Lung (tissue), 17 donors: ENCODE measurements at places on chromosomes 6 and 20.
A peak's percentile ranks its signal among the peaks of the same experiment; 100 is the strongest.

GRCh38 chr6:104955491-104955890, 1.4 kb upstream of the LIN28B start:
- DNase-seq, result peak; percentile 7

DNA sequence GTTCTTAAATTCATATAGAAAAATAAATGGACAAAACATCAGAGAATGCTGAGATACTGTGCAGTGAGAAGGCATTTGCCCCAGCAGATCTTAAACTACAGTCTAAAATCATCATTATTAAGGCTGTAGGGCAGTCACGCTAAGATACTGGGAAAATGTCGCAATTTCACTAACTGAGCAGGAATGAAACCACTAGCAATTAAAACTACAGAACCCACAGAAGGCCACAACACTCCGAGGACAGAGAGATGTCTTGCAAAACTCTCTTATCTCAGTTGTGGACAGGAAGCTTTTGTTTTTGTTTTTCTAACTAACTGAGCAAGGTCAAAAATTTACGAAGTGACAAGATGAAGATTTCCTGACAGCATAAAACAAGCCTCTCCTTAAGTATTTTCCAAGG, 18.2 kb downstream of the GNAS-AS1 start:
- DNase-seq, result peak; percentile 55

GRCh38 chr6:16622193-16622592, 139.1 kb downstream of the ATXN1 start:
- no peak for DNase-seq

DNA sequence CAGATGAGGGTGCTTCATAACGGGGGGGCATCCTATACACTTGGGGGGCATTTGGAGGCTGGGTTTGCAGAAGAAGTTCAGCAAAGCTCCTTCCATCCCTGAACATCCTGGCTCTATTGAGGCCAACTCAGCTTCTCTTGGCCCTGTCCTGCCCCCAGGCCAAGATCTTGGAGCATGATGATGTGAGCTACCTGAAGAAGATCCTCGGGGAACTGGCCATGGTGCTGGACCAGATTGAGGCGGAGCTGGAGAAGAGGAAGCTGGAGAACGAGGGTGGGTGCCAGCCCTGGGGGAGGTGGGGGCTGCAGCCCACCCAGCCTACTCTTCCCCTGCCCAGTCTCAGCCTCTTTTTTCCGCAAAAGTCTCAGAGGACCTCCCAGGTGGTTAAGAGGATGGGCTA, 17.2 kb downstream of the GDAP1L1 start:
- DNase-seq, result no peak

DNA sequence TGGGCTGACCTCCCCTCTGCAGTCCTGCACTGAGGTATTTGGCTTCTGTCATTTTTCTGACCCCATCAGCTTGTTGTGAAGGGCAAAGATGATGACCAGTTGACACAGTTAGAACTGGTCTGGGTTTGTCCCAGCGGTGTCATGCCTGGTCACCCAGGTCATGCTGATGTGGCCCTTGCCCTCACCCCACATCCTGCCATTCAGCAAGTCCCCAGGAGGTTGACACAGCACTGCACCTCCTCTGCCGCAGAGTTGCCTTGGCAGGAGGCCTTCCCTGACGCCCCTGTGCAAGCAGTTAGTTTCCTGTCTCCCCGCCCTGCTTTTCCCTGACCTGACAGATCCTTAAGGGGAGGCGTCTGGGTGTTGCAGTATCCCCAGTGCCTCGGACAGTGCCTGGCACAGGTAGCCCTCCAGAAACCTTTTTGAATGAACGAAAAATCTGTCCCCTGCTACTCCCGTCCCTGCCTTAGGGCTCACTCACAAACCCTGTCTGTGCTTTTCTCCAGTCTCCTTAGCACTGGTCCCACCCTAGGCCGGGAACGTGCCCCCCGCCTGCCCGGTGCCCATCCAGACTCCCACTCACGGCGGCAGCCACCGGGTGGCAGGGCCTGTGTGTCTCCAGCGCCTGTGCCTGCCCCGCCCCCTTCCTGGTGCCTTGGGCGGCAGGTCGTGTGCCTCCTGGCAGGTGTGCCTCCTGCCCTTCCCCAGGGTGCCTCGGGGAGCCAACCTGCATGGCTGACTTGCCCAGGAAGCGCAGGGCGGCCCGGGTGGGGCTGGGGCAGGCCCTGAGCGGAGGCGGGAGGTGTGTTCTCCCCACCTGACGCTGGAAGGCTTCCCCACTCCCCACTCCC, 146.3 kb upstream of the RNF24 start:
- peak; percentile 72 for DNase-seq

DNA sequence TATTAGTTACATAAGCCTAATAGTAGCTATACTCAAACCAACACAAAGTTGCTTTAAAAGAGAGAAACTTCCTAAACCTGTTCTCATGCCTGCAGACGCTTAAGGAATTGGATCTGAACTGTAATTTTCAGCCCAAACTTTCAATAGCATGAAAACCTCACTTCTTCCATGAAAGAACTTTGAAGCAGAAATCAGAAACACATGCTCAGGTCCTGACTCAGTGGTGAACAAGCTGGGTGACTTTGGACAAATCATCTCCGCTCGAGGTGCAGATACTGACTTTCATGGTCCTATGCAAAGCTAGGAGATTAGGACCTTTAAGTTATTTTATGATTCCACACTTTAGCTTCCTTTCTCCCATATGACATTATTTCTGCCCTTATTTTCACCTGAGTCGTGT, 36.5 kb downstream of the NOX3 start:
- no peak for DNase-seq

- no peak for DNase-seq
Observed at GRCh38 chr6:133236932-133237331, 4.2 kb upstream of the EYA4 start.

DNA sequence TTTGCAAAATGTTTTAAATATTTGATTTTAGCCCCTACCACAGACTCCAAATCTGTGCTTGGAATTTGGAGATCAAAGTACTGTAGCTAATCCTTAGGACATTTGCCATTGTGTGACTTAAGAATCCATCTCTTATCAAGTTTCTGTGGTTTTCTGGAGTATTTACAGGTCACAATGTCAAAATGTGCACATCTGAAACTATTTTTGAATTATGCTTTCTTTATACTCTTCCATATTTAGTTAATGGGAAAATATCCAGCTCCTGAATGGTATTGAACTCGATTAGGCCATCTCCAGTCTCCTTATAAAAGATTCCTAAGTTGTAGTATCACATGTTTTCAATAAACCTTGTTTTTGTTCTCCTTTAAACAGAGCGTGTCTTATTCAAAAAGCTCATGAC, 162.5 kb downstream of the KHDC1L start:
- no peak for DNase-seq

GRCh38 chr6:42269974-42270510, 52.4 kb upstream of the MRPS10 start:
- DNase-seq, result no peak

DNA sequence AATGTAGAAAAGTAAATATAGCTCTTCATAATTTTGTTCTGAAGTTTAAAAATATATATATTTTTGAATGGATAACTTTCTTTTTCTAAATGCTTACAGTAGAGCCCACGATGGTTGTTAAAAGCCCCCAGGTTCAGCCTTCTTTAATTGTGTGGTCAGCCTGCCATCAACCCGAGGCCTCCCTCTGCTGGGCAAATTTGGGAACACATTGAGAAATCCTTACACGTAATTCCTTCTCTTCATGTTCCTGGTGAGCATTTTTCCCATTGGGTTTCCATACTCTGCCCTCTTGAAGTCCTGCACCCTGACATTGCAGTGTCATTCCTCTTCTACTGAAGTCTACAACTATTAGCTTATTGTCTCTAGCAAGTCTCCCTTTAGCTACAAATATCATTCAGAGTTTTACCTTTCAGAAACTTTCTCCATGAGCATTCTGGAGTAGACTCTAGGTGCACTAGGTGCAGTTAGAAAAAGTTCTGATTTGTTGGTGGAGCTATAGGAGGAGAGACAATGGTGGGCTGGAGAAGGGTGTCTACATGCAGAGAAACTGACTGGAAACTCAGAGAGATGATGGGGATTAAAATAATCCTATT, 40.6 kb downstream of the TRIM38 start:
- peak; percentile 67 for DNase-seq

DNA sequence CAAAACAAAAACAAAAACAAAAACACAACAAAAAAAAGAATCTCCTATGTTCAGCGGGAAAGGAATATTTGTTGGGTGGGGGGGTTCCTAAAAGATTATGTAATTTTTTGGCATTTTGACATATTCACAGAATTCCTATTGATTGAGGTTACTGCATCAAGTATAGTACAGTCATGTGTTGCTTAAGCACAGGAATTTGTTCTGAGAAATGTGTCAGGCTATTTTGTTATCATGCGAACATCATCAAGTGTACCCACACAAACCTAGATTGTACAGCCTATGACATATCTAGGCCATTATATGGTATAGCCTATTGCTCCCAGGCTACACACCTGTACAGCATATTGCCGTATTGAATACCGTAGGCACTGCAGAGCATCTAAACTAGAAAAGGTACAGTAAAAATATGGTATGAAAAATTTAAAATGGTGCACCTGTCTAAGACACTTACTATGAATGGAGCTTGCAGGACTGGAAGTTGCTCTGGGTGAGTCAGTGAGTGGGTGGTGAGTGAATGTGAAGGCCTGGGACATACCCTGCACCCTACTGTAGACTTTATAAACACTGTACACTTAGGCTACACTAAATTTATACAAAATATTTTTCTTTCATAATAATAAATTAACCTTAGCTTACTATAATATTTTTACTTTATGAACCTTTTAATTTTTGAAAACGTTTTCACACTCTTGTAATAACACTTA, 110.6 kb downstream of the CDKAL1 start:
- no peak for DNase-seq

GRCh38 chr20:38255393-38255792, 5.1 kb downstream of the KIAA1755 start:
- no peak for DNase-seq

GRCh38 chr6:169225887-169226286, 27.8 kb downstream of the THBS2 start:
- DNase-seq, result no peak

GRCh38 chr6:87645080-87645479, 55.1 kb downstream of the ORC3 start:
- DNase-seq, result no peak

DNA sequence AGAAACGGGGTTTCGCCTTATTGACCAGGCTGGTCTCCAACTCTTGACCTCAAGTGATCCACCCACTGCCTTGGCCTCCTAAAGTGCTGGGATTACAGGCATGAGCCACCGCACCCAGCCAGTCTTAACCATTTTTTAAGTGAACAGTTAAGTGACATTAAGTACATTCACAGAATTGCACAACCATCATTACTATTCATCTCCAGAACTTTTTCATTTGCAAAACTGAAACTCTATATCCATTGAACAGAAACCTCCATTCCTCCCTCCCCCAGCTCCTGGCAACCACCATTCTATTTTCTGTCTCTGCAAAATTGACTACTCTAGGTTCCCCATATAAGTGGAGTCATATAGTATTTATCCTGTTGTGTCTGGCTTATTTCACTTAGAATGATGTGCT, 59.7 kb downstream of the PLCB4 start:
- DNase-seq, result no peak

GRCh38 chr6:92687278-92687677, 732.1 kb downstream of the EPHA7 start:
- no peak for DNase-seq

DNA sequence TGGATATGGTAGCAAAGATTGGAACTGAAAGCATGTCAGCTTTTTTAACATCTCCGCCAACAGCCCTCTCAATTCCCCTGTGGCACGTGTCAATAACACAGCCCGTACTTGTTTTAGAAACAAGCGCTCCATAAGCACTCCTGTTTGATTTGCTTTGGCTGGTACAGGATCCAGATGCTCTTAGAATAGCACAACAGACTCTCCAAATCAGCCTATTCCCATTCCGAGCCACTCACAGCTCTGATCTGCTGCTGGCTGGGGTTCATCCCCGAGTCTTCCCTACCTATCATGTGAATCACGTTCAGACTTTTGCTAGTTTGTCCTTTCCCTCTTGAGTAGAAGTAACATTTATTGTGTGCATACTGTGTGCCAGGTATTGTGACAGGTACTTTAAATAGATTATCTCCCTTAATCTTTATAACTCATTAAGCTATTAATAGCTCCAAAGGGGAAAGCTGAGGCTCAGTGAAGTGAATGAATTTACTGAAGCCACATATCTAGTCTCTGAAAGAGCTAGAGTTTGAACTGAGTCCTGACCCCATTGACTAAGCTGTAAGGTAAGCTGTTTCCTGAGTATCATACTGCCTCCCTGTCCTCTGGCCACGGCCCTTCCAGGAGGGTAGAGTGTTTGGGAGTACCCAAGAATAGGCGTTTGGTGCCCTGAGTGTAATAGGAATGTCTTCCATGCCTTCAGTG, 46.7 kb downstream of the RALY start:
- DNase-seq, result peak; percentile 77

DNA sequence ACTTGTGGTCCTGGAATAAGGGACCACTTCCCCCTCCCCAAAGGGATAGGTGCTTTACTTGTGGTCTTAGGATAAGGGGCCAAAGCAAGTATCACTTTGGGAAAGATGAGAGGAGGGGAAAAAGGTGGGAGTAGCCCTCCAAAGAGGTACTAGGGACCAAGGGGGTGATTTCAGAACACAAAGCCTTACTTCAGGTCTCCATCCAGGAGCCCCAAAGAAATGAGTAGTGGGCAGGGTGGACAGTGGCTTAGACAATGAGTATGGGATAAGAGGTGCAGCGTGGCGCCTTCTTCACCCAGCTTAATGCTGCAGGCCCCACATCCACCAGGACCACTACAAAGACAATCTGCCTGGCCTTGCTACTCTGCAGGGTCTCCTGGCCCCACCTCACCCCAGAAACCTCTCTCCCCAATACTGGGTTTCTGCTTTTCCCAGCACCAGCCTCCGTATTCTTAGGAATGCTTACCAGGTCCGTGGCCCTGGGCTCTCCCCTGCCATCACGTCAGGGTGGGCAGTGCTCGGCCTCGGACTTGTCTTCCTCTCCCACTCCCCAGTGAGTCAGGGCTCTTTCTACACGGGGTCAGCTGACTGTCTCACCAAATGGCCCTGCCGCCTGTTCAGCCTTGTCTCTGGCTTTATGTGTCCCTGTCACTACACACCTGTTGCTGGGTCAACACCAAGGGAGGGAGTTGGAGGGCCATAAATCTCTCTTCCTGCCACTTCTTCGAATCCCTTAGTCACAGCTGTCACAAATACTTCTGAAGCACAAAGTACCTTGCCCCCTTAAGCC, 3.1 kb downstream of the NNAT start:
- no peak for DNase-seq

GRCh38 chr6:106334646-106335448, 9.3 kb upstream of the ATG5 start:
- peak; percentile 25 for DNase-seq

GRCh38 chr20:13874394-13875157, 89.7 kb downstream of the NDUFAF5 start:
- no peak for DNase-seq

- no peak for DNase-seq
Observed at GRCh38 chr6:158014505-158015187, 33.0 kb downstream of the SYNJ2 start.

DNA sequence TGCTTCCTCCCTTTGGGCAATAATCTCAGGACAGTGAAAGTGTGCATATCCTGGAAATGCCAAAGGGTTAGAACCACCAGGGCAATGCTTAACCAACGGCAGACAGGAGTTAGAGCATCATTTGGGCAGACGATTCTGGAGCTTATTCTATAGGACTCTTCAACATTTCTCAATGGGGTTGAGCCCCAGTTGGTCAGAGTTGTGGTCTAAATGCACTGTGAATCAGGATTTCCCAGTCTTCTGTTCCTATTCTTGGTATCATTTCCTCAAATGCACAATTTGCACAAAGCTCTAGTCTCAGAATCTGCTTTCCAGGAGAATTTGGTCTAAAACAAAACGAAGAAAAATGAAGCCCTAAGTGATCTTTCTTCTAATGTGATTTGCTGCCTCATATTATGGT, 389.6 kb upstream of the JAG1 start:
- no peak for DNase-seq
